ENCODE measurements at places on chromosomes 4 and X. TPM values are rescaled to one million over a fixed set of nuclear protein-coding genes. Genes with fewer than 3 reads are reported as not detected.

DNA sequence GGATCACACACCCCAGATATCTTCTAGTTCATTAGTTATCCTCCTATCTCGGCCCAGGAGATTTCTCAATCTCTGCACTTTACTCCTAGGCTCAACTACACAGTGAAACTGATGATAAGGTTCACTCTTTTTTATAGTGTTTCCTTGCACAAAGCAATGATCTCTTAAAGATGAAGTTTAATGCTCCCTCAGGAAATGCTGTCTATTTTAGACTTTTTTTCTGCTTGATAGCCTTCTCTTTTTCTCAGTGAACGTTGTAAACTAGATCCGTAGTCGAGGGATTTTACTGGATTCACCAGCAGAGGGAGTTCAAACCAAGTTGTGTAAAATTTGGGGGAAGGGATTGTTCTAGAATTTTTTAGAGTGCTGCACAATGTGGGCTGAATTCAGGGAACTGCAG lies 269.6 kb downstream of the GBA3 start:
- DNase-seq = peak; percentile 30

GRCh38 chrX:9316096-9316495 lies 148.8 kb upstream of the TBL1X start:
- DNase-seq = no peak

GRCh38 chrX:97616883-97617530 lies 733.3 kb downstream of the RPA4 start:
- DNase-seq = peak; percentile 65

HDAC8 gene
- total RNA-seq = 52.0 TPM

Measured in Calu3 (cell line).